Activated T-helper 2 cell treated with anti-CD3 and anti-CD28 coated beads, Interferon-gamma antibody, Interleukin-2, Interleukin-4, amounts not matched to agents 10 μg/mL and 5 μg/mL and 100 μg/mL, durations not matched to agents 14 hours and 24 hours and 36 hours (primary cell): ENCODE measurements at places on chromosomes 2 and 18.
A peak's percentile ranks its signal among the peaks of the same experiment; 100 is the strongest.

GRCh38 chr2:218166791-218167190 is at the start of gene CXCR1:
Gene CXCR1 (minus strand): TSS chr2:218166962. CDS start chr2:218165211, 1,751 bp downstream.
- peak; percentile 23 for DNase-seq

DNA sequence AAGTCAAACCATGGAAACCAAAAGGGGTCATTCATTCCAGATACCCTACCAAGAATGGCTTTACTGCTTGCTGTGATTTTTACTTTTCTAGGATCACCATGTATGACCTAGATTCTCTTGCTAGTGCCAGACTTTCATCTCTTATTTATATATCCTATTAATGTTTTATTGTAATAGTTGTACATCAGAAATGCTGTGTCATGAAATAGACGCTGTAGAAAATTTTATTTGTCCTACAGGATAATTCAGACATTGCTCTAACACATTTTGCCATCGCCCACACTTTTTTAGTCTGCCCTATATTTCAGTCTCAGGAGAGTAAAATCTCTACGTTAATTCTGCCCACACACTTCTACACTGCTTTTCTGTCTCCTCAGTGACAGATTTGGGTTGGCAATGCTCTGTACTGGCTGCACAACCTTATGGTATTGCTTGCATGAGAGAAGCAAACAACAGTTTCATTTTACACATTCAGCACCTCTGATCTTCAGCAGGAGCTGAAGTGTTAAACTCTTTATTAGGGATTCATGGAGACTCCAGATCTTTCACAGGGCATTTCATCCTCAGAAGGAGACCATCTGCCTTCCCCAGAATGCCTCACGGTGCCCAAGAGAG is 871.8 kb upstream of the CHAC2 start:
- no peak for DNase-seq

GRCh38 chr2:71546275-71546638 is 92.9 kb downstream of the DYSF start:
- no peak for DNase-seq

- DNase-seq, result no peak
Measured at GRCh38 chr2:20457661-20458630, 11.1 kb downstream of the RHOB start.

DNA sequence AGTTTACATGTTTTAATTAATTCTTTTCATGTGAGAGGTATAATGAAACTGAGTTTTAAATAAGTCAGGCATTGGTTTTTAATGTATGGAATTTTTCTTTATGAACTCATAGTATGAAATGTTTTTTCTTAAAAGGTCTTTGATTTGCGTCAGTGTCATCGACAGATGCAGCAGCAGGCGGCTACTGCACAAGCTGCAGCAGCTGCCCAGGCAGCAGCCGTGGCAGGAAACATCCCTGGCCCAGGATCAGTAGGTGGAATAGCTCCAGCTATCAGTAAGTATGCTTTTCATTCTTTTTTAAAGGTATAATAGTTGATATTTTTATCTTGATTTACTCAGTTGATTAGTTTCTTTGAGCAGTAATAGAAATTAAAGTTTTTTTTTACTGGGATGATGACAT is 46.5 kb downstream of the SMAD4 start:
- DNase-seq, result no peak

- DNase-seq, result no peak
Measured at GRCh38 chr2:230981704-230982103, 14.2 kb upstream of the SPATA3 start.

DNA sequence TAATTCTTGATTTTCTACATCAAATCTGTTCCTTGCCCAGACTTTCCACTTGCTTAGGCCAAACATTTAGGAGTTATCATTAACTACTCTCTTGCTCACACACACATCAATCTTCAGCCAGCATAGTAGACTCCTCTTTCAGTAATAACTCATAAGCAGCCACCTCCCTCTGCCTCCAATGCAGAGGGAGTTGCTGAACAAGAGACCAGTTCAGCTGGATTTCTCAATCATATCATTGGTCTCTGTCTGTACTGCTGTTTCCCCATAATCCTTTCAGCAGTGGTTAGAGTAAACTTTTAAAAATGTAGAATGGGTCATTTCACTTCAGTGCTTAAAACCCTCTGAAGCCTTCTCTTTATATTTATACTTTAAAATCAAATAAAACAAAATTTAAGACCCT is 112.9 kb downstream of the SLC39A10 start:
- DNase-seq, result no peak

DNA sequence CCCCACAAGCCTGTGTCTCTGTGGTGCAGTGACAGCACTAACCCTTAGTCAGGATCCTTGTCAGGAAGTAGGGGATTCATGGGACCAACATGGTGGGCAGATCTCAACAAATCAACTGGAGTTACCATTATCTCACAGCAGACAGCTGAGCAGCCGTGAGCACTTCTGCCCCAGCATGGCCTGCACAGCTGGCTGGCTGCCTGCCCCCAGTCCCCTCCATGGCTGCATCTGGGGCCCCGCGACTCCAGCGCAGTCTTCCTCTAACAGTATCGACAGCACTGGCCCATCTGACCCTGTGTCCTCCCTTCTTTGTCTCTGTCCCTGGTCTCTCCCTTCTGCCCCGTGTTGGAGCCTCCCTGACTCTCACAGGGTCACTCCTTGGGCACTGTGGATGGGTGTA is 4.7 kb upstream of the ADCY3 start:
- no peak for DNase-seq
